ENCODE measurements at places on chromosomes 5 and 9.

GRCh38 chr5:75509546-75509945 lies 1.9 kb downstream of the CERT1 start:
- no peak for DNase-seq

- DNase-seq, result no peak
These were observed 208.8 kb upstream of the TARS1 start for GRCh38 chr5:33231935-33232334.

- no peak for DNase-seq
These were observed 406.5 kb downstream of the SEMA5A start for GRCh38 chr5:9139344-9139743.

- no peak for DNase-seq
These were observed 15.5 kb upstream of the LAMC3 start for GRCh38 chr9:130993303-130994030.

GRCh38 chr5:112616812-112617547 lies 120.7 kb upstream of the APC start:
- DNase-seq, result no peak
